Testis (tissue), 5 donors: ENCODE measurements at places on chromosomes 6 and 20.
A peak's percentile ranks its signal among the peaks of the same experiment; 100 is the strongest.

- DNase-seq: peak; percentile 23
These were observed 6.6 kb downstream of the TRAM2 start for GRCh38 chr6:52570291-52570700.

DNA sequence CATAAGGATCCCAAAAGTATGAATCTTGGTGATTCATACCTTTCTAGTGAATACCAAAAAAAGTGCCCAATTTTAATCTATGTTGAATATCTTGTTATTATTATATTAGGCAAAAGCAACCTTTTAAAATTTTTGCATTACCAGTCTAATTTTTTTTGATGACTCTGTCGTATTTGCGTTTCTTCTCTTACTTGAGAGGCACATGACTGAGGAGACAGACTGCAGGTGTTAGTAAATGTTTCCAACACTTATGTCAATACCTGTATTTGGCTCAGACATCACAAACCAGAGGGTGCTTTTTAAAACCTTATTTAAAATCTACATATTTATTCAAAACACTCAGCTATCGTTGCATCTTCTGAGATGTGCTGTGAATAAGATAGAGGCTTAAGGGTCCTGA lies 27.1 kb downstream of the ID4 start:
- DNase-seq: no peak

DNA sequence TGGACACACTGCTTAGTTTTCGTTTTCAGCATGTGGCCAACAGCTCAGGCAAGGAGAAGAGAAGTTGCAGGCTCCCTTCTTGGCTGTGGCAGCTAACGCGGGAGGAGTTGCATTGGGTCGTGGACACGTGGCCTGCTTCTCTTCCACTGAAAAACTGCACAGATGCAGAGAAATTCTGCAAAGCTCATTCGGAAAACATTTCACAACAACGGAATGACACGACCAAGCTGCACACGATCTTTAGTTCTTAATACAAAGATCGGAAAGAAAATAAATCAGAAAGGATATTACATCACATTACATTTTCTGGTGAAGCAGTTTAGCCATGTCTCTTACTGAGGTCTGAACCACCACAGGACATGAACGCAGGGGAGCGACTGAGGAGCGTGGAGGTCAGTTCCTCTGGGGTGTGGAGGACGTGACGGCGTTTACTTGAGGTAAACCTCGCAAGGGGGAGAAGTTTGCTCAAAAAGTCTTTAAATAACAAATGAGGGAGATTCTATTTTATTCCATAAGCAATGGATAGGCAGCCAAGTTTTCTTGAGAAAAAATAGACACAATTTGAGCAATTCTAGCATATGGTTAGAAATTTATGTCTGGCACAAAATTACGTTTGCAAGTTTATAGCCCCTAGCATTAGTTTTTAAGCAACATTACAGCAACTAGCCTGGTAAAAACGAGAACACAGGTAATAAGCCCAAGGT lies 178.3 kb downstream of the THBS2 start:
- DNase-seq: peak; percentile 69

DNA sequence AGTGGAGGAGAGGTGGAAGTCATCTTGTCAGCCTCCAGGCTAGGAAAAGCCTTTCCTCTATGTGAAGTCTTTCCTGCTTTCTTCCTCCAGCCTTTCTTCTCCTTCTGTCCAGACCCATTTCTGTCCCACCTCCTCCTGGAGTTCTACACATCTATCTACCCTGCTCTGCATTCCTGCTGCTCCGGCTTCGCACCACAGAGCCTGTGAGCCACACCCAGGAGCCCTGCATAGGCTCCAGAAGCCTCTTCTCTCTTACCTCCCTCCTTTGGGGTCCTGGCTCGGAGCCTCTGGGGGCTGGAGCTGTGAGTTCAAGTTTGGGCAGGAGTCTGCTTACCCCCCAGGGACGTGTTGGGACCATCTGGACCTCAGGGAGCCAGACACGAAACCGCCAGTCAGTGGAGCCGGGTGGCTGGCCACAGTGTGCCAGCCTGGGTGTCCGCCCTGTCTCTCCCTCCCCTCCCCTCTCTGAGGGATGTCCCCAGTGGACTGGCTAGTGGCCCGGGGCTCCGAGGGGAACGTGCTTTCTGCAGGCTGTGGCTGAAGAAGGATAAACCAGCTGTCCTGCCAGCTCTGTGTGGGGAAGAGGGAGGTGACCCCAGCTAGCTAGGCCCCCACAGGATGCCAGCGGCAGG lies 99.2 kb downstream of the VEGFA start:
- DNase-seq: no peak

GRCh38 chr6:124512431-124512830 lies 449.8 kb upstream of the RNF217 start:
- no peak for DNase-seq

DNA sequence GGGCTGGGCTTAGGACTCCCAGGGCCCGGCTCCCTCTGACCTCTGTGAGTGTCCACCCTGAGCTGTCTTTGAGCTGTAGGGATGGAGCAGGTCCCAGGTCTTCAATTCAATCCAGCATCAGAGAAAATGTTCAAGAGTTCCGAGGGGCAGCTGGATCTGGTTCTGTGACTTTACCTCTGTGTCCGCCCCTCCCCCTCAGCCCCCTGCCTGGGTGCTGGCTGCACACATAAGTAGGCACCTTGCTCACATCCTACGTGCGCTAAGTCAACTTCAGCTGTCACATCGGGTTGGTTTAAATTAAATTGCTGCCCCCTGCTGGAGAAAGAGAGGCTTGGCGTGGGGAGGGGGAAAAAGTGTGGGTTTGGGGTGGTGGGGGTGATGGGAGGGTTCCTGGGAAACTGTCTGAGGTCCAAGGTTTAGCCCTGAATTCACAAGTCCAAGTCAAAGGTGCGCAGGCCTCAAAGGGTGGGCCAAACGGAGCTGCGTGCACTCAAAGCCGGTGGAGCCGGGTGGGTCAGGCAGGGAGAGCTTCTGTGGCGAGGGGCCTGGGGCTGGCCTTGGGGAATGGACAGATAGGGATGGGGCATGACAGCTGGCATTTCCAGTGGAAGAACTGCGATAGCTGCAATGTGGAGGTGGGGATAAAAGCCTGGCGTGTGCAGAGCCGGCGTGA lies 3.0 kb downstream of the WFDC5 start:
- DNase-seq: no peak

DNA sequence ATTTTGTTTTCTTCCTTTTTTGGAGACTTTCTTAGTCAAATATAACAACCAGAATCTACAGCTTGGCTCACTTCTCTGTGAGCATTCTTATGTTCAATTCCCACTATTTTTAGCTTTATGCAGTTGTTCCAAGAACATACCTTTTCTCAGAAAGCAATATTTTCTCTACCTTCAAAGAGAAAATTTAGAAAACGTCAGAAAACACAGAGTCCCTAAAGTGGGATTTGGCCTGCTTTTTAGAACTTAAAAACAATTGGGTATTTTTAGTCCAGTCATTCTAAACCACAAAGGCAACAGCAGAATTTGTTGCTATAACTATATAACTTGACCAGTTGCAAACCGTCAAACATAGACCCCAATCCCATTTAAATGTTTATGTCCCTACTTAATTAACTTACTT lies 133.1 kb downstream of the MOXD1 start:
- no peak for DNase-seq

DNA sequence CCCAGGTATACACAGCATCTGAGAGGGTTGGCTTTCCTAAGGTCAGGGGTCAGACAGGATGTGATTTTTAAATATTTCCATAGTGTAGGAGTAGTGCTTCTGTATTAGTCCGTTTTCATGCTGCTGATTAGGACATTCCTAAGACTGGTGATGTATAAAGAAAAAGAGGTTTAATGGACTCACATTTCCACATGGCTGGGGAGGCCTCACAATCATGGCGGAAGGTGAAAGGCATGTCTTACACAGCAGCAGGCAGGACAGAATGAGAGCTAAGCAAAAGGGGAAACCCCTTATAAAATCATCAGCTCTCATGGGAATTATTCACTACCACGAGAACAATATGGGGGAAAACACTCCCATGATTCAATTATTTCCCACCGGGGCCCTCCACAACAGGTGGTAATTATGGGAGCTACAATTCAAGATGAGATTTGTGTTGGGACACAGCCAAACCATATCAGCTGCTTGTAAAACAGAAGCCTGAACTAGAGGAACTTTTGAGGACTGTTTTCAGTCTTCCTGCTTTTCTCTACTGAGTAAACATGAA lies 91.0 kb upstream of the MEI4 start:
- no peak for DNase-seq

GRCh38 chr20:36117638-36118037 lies 36.9 kb upstream of the EPB41L1 start:
- no peak for DNase-seq

GRCh38 chr6:106747139-106747538 lies 117.8 kb downstream of the QRSL1 start:
- no peak for DNase-seq

DNA sequence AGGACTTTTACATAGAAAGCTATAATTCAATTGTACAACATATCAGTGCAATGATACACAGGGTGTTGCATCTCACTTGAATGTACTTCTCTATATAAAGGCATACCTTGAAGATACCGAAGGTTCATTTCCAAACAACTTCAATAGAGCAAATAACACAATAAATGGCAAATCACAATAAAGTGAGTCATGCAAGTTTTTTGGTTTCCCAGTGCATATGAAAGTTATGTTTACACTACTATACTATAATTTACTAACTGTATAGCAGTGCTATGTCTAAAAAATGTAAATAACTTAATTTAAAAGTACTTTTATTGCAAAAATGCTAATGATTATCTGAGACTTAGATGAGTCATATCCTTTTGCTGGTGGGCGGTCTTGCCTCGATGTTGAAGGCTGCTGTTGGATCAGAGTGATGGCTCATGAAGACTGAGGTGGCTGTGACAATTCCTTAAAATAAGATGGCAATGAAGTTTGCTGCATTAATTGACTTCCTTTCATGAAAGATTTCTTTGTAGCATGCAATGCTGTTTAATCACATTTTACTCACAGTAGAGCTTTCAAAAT lies 188.8 kb downstream of the TASP1 start:
- no peak for DNase-seq

GRCh38 chr20:17928211-17928611 lies 40.4 kb downstream of the SNX5 start:
- DNase-seq: no peak

DNA sequence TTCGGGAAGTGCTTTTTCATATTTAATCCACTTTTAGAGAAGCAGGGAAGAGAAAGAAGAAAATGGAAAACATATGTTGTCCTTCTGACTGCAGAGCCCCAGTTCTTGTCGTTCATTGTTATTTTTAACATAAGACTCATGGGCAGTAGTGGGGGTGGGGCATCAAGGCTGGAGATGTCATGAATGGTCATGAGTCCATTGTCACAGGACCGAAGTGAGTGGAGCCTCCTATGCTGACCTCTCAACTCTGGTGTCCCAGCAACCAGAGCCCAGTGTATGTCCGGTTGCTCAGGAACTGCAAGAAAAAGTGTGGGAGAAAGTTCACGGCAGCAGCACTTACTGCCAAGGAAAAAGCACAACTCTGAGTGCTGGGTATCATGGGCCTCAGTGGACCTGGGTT lies 108.6 kb downstream of the BANF2 start:
- DNase-seq: peak; percentile 61

DNA sequence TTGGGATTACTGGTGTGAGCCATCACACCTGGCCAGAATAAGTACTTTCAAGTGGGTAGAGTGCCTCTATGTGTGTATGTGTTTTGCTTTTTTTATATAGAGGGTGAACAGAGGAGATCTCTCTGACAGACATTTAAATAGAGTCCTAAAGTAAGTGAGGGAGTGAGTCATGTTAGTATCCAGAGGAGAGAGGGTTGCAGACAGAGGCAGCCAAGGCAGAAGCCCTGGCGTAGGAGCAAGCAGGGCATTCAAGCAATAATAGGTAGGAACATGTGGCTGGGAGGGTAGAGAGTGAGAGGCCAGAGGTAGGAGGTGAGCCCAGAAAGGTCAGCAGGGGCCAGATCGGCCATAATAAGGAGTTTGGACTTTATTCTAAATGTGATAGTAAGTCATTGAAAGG lies 48.9 kb downstream of the PHF20 start:
- DNase-seq: no peak

GRCh38 chr6:44572346-44572745 lies 184.8 kb downstream of the CDC5L start:
- DNase-seq: no peak

- DNase-seq: no peak
These were observed 24.9 kb downstream of the ZNF334 start for GRCh38 chr20:46488451-46488850.

- DNase-seq: peak; percentile 42
These were observed 71.4 kb downstream of the SOBP start for GRCh38 chr6:107561306-107561705.

GRCh38 chr20:11780765-11781369 lies 136.8 kb upstream of the BTBD3 start:
- DNase-seq: no peak

- no peak for DNase-seq
These were observed 4.4 kb downstream of the TRMT6 start for GRCh38 chr20:5945963-5946362.

DNA sequence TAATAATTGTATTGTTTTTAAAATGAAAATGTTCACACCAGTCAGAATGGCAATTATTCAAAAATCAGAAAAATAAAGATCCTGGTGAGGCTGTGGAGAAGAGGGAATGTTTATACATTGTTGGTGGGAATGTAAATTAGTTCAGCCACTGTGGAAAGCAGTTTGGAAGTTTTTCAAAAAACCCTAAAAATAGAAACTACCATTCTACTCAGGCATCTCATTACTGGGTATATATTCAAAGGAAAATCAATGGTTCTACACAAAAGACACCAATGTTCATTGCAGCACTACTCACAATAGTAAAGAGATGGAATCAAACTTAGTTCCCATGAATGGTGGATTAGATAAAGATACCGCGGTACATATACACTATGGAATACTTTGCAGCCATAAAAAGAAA lies 461.5 kb upstream of the ADGRB3 start:
- no peak for DNase-seq

DNA sequence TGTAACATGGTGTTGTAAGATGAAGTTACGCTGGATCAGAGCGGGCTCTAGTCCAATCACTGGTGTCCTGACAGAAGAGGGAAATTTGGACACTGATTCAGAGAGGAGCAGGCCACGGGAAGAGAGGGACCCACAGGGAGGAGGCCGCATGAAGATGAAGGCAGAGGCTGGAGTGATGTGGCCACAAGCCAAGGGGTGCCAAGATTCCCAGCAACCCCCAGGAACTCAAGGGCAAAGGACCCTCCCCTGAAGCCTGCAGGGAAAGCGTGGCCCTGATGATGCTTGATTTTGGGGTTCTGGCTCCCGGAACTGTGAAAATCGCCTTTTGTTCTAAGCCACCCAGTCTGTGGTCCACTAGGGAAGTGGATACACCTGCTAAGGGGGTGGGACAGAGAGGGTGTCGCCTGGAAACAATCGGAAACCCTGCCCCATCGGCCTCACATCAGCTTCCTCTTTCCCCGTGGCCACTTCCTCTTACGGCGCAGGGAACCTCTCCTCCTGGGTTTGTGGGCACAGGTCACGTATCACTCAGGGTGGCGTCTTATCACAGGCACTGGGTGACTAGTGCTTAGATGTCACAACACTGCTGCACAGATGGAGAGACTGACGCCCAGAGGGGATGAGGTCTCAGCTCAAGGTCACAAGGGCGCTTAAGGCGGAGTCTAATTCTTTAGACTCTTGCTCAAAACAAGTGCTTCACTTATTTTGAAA lies 58.0 kb downstream of the SULF2 start:
- DNase-seq: peak; percentile 49
